ENCODE measurements at places on chromosomes 4 and X.
A peak's percentile ranks its signal among the peaks of the same experiment; 100 is the strongest.

- peak; percentile 64 for DNase-seq
These were observed at the start of gene SLC6A8 for GRCh38 chrX:153687121-153688039. TSS of gene SLC6A8 (plus strand) at chrX:153687926. CDS start at chrX:153688575, 649 bp downstream.

DNA sequence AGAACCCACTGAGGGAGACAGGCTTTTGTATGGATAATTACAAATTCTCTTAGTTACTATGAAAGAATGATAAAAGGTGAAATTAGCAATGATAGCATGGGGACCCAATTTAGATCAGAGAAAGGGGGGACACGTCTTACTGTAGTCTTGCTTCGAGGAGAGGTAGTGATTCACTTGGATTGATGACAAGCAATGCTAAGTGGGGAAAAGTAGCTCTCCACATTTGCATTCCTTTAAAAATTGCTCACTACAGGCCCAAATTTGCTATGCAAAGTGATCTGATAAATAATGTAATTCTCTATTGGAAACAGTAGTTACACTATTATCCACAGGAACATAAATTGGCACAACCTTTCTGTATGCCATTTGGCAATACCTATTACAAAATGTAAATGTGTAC lies 42.5 kb upstream of the MAP3K15 start:
- DNase-seq: no peak

GRCh38 chrX:135354288-135354687 lies 45.0 kb downstream of the ETDC start:
- no peak for DNase-seq

DNA sequence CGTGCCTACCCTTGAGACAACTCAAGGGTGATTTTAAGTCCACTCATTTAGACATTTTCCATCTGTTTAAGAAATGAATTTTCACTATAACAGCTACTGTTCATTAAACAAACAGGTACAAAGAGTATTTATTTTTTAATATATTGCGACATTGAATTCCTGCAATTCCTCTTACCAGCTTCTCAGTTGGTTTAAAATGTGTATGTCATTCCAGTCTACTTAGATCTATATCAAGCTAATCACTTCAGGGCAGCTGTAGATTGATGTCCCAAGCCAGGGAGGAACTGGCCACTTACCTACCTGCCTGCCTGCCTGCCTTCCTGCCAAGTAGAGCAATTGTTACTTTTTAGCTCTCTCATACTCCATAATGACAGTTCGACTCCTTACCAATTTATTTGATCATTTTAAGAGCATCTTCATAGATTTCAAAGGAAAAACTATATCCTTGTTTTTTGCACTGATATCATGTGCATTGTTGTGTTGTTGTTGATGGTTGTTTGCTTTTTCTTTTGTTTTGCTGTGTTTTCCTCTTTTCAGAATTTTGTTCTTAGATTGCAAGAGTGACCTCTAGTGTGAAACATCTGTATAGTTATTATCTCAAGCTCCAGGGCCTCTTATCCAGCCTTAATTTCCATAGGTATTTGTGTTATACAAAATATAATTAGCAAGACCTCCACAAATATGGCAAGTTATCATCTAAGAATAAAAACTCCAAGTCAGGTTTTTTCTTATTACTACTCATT lies 120.9 kb upstream of the NRK start:
- DNase-seq: no peak

- no peak for DNase-seq
These were observed 63.2 kb upstream of the ALB start for GRCh38 chr4:73340917-73341316.

DNA sequence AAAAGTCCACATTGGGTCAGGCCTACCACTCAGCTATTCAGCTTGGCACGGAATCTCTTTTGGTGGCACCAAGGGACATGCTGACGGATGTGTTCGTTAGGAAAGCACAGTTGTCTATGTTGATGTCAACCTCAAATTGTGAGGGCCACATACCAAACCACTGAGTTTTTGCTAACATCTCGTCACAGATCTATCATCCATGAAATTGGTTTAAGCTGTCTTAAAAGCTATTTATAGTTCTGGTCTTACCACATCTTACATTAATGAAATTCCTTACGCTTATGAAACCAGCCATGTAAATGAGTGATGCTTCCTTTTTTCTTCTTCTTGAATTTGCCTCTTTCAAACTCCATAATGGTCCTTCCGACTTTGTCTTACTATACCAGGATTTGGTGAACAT lies 101.5 kb downstream of the MGST2 start:
- DNase-seq: peak; percentile 66

- no peak for DNase-seq
These were observed 377.7 kb downstream of the FBXW7 start for GRCh38 chr4:152158225-152158624.

DNA sequence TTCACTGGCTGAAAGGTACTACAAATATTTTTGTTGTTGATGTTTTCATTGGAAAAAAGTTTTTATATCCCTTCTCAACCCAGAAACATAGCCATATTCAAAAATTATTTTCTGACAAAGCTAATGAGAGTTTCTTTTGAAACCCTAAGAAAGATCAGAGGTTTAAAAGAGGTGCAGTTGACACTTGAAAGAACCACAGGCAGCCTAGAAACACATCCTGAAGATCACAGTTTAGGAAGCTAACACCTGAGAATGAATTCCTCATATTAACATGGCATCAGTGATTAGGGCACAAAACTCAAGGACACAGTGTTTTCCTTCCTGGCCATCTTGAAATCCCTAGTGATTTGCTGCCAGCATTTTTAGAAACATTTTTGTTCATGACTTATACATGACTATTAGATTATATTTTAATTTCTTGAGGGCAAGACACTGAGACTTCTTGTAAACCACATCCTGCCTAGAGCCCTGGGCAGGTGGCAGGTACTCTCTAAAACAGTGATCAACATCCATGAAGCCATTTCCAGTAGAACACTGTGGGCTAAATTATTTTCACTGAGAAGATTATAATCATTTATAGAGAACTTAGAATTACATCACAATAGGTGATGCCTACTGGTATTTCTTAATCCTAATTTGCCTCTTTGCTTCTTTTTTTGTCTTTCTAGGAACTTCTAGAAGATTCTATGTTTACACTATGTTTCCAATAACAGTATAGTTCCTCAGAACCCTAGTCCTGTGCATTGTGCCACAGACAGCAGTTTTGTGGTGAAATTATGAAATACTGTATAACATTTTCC lies 80.0 kb downstream of the ARSJ start:
- peak; percentile 10 for DNase-seq

GRCh38 chrX:15947648-15948317 lies 93.2 kb upstream of the AP1S2 start:
- peak; percentile 15 for DNase-seq

DNA sequence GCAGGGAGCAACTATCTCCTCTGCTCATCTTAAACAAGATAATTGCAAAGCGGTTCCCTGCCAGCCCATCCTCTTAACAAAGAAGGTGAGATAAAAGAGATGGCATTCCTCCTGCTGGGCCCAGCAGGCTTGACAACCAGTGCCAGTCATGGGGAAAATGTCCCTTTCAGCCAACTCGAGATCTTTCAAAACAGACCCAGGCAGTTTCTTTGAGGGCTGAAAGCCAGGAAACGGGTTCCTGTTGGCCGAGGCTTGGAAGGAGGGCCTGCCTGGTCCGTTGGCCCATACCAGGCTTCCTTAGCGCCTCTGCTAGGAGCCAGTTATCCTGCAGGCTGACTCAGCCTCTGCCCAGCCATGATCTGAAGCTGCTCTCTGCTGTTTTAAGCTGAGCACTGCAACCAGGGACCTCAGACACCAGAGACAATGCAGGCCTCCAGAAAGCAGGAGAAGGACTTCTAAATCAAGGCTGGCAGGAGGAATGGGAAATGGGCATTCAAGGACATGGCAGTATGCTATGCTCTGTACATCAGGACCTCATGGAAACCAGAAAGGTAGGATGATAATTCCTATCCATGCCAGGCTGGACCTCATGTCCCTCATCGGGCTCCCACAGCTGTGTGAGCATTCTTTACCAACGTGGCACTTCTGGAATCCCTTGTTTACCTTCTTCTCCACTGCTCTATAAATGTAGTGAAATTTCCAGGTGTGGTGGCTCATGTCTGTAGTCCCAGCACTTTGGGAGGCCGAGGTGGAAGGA lies 42.4 kb upstream of the SLC2A9 start:
- peak; percentile 71 for DNase-seq

- DNase-seq: no peak
These were observed 3.3 kb upstream of the CAMK2D start for GRCh38 chr4:113764720-113765264.

DNA sequence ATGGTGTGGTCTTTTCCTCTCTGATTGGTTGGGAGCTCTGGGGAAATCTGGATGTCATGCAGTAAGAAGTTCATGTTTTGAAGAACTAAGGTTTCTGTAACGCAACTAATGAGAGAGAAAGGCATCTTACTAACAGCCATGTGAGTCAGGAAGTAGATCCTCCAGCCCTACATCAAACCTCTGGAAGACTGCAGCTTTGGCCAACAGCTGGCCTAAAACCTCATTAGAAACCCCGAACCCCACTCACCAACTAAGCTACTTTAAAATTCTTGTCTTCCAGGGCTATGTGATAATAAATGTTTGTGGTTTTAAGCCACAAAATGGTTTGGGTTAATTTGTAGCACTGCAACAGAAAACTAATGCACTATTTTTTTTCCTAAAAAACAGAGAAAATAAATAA lies 549.0 kb upstream of the GRID2 start:
- DNase-seq: no peak

GRCh38 chr4:114026447-114026846 lies 47.0 kb upstream of the ARSJ start:
- DNase-seq: no peak

Measured in suppressor macrophage treated with lipopolysaccharide for 4 hours (primary cell).